ENCODE measurements at places on chromosomes 1 and 21. TPM values are rescaled to one million over a fixed set of nuclear protein-coding genes. Genes with fewer than 3 reads are reported as not detected.

GRCh38 chr1:54016343-54017282, 1.4 kb downstream of the LDLRAD1 start:
- no peak for DNase-seq

Gene DCST1
- polyA plus RNA-seq, result 0.34 TPM

GRCh38 chr1:158818975-158819431, 12.1 kb upstream of the MNDA start:
- no peak for DNase-seq

Gene RGS13
- polyA plus RNA-seq, result 3.2 TPM

Gene TCHH
- 0.06 TPM for polyA plus RNA-seq

DNA sequence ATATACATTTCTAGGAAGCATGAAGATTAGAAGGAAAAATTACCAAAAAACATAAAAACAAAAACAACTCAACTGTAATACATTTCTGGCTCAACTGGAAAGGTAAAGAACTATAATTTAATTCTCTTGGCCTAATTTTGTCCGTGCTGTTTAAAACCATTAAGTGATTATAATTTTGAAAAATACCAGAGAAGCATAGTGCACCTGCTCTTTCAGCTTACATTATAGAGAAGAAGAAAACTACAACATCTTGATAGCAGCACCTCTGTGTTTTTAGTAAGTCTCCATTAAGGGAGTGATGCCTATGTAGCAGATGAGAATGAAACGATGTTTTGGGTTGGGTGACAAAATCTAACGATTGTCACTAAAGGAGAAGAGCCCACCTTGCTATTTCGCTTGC, 19.3 kb upstream of the MAN1A2 start:
- DNase-seq, result no peak

DNA sequence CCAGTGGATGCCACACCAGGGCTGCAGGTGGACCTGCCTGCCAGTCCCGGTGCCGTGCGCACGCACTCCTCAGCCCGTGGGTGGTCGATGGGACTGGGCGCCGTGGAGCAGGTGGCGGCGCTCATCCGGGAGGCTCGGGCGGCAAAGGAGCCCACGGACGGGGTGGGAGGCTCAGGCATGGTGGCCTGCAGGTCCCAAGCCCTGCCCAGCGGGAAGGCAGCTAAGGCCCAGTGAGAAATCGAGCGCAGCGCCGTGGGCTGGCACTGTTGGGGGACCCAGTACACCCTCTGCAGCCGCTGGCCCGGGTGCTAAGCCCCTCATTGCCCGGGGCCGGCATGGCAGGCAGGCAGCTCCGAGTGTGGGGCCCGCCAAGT, 1171.8 kb upstream of the B3GALT2 start:
- DNase-seq, result no peak

DNA sequence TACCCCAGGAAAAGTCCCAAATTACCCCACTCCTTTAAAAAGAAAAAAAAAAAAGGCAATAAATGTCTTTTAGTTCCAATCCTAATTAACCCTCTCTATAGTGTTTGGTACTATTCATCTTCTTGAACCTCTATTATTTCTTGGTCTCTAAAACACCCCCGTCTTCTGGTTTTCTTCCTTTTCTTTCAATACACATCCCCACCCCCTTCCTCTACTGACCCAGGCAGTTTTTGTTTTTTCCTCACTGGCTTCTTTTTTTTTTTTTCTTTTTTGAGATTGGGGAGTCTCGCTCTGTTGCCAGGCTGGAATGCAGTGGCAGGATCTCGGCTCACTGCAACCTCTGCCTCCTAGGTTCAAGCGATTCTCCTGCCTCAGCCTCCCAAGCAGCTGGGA, 26.1 kb downstream of the EGLN1 start:
- no peak for DNase-seq
